T follicular helper cell (primary cell): ENCODE measurements at places on chromosomes 6 and 20.

DNA sequence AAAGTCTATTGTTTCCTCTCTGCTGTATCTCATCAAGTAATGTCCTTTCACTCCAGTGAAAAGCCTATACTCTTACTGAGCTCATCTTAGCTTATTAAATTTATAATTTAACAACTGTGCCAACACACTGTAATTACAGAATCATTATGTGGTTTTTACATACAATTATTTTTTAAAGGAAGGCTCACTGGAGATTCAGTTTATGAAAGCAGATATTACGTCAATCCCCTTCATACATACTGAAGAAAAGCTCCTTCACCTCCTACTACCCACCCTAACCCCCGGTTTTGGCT is 28.1 kb downstream of the ARHGAP18 start:
- no peak for DNase-seq

GRCh38 chr6:89862698-89863097 is 31.6 kb upstream of the GJA10 start:
- DNase-seq: no peak

- DNase-seq: no peak
Observed at GRCh38 chr20:38601216-38602184, at the start of gene ARHGAP40. TSS of gene ARHGAP40 (plus strand) at chr20:38601809.

DNA sequence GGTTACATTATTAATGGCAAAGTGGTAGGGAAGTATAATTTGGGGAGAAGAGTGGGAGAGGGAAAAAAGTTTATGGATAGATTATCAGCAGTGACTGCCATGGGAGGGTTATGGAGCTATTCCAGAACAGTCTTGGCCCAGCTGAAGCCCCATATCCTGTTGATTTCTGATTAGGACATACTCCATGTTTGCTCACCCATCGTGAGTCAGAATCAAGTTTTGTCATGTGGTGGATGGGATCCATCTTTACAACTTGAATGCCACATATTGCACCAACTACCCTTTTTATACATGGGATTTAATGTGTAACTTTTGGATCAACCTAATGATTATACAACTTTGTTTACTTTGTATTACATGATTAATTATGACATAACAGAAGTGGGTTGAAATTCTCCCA is 217.0 kb downstream of the HAO1 start:
- DNase-seq: no peak

DNA sequence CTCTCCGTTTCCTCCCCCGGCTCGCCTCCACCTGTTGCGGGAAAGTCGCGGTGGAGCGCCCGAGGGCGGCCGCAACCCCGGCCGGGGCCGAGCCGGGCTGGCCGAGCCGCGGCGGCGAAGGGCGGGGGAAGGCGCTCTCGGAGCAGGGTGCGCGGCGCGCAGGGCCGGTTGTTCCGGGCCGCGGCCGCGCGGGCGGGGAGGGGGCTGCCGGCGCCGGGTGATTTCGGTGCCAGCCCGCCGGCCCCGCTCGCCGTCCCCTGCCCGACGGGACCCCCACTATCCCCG is 235 bp downstream of the MAP7 start:
- DNase-seq: no peak

DNA sequence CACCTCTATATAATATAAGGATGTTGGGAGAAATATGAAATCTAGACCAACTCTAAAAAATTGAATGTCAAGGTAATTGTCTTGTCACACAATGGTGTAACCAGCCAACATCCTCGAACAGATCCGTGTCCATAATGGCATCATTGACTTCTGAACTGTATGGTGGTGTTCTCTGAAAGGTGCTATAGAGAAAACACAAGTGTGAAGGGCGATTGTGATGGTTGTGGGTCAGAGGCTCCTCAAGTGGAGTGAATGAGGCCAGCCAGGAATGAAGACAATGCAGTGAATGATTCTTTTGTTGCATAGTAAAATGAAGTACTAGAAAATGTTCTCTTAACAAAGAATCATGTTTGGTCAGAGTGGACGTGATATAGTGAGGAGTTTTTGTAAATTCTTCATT is 58.3 kb downstream of the CARMIL1 start:
- no peak for DNase-seq

GRCh38 chr6:130359736-130360135 is 6.1 kb upstream of the TMEM200A start:
- DNase-seq: no peak

DNA sequence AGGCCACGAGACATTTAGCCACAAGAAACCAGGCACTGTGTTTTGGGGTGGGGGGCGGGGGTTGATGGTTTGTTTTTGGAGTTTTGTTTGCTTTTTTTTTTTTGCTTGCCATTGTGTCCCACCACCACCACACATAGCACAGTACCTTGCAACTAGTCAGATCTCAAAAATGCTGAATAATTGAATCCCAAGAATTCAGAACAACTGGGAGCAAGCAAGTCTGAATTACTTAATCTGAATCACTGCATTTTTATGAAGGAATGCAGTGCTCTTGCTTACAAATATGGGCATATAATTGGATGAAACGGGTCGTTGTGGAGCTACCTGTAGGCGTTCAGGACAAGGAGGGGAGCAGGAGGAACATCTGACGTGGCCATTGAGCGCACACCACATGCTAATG is 151.5 kb upstream of the CDYL start:
- no peak for DNase-seq

DNA sequence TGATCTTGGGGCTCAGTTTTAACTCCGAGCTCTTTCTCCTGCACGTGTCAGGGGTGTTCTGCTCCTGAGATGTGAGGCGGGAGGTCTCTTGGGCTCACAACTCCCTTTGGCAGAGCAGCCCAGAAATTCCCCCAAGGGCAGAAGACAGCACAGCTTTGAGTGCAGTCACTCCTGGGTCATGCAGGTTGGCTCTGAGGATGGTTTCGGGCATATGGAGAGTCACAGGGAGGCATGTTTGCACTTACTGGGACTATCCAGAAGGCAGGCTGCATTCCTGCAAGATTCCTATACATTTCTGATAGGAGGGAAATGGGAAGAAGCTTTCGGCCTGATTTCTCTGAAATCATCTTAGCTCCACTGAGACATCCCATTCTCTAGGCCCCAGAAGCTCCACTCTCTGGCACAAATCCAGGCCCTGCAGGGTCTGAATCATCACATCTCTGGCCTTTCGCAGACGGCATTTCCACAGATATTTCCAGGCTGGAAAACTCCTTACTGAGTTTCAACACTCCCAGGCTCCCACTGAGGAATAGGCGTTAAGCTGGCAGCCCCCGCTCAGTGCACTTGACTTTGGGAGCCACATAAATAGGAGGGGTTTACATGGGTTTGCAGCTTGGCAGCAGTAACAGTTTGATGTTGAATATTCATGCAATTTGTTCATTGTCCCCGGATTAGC is 39.7 kb downstream of the AGPAT4 start:
- no peak for DNase-seq

GRCh38 chr6:5214570-5215052 is 46.1 kb downstream of the LYRM4 start:
- no peak for DNase-seq

DNA sequence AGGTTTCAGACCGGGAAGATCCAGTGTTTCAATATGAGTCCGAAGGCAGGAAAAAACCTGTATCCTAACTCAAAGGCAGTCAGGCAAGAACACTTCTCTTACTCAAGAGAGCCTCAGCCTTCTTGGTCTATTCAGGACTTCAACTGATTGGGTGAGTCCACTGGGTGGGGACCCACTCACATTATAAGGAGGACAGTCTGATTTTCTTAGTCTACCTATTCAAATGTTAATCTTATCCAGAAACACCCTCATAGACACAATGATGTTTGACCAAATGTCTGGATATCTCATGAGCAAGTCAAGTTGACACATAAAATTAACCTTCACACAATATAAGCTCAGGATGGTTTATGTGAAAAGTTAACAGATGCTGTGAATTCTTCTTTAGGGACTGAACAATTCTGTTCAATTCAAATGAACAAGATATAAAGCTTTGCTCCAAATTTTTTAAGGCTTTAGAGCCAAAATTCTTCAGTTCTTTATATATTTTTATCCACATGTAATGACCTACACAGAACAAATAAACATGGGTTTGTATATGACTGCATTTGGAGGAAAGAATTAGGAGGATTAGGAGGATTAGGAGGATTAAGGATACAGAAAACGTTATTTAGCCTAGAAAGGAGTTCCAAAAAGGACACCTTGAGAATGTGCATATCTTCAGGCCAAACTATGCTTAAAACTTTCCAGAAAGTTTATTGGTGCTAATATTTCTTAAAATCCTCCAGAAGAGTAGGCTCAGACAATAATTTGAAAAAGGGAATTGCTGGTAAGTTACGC is 35.3 kb upstream of the LAMA2 start:
- no peak for DNase-seq

GRCh38 chr6:82870582-82871172 is 195.0 kb downstream of the UBE3D start:
- no peak for DNase-seq

DNA sequence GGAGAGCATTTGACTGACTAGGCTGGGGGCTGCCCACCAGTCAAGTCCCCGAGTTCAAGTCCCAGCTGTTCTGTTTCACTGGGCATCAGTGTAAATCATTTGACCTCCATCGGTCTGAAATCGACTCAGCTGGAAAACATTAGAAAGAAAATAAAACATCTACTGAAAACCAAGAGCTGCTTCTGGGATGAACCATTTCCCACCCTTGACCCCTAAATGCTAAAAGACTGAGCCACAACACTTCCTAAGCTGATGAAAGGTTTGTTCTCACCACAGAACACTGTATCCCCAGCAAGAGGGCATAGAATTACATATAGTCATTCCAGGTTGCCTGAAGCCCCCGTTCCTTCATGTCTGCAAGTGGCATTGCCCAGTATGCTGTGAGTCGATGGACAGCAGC is 237.0 kb upstream of the TAB2 start:
- no peak for DNase-seq

GRCh38 chr20:10074513-10074912 is 39.7 kb downstream of the ANKEF1 start:
- no peak for DNase-seq

DNA sequence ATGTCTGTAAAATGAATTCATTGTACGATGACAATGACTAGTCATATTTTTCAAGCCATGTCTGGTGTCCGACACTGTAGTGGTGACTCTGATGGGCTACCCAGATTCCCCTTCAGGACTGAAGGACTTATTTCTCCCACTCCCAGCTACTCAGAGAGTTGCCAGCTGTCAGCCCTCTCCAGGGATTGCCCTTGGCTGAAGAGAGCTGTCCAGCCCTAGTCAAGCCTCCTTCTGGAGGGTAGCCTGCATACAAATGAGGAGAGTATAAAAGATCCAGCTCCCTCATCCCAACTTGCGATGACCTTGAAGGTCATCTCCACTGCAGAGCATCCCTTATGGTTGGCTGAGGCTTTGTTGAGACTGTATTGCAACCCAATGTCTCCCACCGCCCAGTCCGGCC is 29.9 kb downstream of the JPH2 start:
- DNase-seq: no peak

GRCh38 chr6:138540468-138540867 is 41.2 kb upstream of the NHSL1 start:
- no peak for DNase-seq

DNA sequence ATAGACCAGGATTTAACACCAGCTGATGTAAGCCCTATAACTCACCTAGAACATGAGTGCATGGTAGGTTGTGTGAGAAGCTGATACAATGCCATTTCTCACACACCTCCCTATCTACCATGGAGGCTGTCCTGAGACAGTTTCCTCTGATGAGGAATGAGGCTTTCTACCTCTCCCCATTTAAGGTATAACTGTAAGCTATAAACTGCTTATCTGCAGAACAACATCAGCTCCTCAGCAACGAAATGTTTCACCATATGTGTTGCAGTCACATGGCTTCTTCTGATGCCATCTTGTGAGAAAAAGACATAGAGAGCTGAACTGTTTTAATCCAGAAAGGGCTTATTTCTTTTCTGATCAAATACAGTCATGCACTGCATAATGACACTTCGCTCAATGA is 20.7 kb downstream of the ZKSCAN3 start:
- no peak for DNase-seq

GRCh38 chr20:10540636-10541493 is 105.8 kb downstream of the SLX4IP start:
- DNase-seq: no peak

DNA sequence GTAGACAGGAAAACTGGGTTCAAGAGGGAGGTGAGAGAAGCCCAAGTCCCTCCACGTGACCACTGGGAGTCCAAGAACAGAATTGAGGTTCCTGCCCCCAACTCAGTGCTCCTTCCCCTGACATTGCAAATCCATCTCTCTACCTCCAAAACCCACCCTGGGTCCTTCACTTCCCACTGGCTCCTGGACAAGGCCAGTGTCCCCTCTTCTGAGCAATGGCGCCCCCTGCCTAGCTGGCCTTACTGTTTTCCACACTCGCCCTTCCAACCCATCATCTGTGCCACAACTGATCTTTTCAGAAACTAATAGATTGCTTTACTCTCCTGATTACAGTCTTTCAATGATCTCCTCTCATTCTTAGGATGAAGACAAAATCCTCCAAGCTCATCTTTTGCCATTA is 200.3 kb downstream of the ANKRD60 start:
- DNase-seq: no peak

GRCh38 chr6:33740204-33740608 is 6.5 kb downstream of the IP6K3 start:
- no peak for DNase-seq

GRCh38 chr6:56789342-56789741 is 146.7 kb upstream of the DST start:
- DNase-seq: no peak

GRCh38 chr20:38321959-38322598 is 18.1 kb downstream of the BPI start:
- no peak for DNase-seq

- no peak for DNase-seq
Observed at GRCh38 chr6:170227996-170228945, 62.6 kb downstream of the DLL1 start.

GRCh38 chr6:34247481-34248197 is 1.2 kb downstream of the SMIM29 start:
- no peak for DNase-seq

DNA sequence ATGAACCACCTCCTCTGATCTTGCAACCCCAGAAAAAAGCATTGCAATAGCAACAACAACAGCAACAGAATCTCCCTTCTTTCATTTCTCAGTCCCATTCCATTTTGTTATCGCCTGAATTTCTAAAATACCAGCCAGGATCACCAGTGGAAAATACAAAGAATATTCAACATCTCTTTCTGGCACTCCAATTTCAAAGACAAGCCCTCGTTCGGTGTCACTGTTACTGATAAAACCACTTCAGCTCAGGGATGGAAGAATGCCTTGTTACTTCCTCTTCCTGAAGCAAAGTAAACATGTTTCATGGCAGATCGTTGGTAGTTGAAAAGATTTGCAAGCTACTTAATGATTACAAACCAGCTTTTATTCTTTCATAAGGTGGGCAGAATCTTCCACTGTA is 94.0 kb upstream of the SPTLC3 start:
- DNase-seq: no peak
